ENCODE measurements at places on chromosomes 1 and 21.
A peak's percentile ranks its signal among the peaks of the same experiment; 100 is the strongest.

DNA sequence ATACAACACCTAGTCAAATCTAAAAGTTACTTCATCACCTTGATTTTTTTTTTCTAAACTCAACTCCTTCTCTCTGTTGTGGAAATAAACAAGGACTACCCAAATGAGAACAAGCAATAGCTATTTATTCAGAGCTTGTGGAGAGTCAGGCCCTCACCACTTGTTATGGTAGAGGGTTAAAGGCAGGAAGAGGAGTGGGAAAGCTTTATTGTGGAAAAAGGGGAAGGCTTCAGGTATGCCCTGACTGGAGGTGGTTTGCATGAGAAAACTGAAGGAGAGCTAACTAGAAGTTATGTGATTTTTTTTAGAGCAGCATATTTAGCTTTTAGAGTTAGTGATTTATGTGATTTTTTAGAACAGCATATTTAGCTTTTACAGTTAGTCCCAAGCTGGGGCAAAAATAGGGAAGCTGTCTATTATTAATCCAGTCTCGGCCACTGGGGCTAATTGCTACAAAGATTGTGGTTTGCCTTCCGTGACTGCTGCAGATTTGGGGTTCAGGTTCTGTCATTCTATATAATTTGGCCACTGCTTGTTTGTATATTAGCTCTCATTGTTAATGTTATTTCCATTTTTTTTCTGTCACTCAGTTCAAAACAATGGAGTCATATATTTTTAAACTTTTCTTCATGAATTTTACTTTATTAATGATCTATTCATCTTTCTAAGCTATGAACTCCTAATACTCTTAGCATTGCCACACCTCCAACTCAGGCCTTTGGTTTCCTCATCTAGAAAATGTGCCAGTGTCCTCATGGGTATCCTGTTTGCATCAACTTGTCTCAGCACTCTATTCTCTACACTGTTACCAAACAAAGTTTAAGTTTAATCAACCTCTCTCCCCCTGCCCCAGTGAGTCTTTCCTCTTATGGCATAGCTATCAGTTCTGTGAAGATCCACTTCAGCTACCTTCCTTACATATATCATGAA, 713.0 kb downstream of the BRINP3 start:
- DNase-seq, result no peak

DNA sequence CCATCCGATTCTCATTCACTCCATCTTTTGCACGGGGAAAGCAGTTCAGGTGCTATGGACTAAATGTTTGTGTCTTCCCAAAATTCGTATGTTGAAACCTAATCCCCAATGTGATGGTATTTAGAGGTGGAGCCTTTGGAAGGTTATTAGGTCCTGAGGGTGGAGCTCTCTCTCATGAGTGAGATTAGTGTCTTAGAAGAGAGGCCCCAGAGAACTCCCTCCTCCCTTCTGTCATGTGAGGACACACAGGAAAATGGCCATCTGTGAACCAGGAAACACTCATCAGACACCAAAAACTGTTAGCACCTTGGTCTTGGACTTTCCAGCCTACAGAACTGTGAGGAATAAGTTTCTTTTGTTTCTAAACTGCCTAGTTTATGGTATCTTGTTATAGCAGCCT, 15.8 kb upstream of the CCDC190 start:
- DNase-seq, result no peak

- no peak for DNase-seq
Observed at GRCh38 chr1:240114222-240114621, 22.5 kb downstream of the FMN2 start.

DNA sequence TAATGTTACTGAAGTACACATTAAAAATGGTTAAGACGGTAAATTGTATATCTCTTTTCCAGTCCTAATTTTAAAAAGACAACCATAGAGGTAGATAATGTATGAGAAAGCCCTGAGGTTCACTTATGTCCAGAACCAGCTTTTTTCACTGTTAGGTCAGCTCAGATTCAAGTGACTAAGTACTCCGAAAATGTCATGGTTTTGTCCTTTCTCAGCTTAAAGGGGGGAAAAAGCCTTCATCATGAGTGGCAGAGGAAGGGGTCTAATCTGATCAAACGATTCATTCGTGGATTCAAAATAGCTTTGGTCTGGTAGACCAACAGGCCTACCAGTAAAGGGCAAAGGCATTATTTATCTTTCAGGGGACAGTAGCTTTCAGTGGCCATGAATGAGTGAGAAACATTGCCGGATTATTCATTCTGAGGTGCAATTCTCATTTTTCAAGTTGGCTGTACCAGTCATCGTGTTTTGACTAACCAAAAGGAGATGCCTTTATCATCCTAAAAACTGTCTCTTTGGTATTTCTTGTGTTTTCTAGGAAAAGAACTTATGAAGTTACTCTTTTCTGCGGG, 208.4 kb downstream of the HHIPL2 start:
- peak; percentile 6 for DNase-seq

Measured in fibroblast of skin of right quadriceps (primary cell).